ENCODE measurements at places on chromosomes 11 and 22.

DNA sequence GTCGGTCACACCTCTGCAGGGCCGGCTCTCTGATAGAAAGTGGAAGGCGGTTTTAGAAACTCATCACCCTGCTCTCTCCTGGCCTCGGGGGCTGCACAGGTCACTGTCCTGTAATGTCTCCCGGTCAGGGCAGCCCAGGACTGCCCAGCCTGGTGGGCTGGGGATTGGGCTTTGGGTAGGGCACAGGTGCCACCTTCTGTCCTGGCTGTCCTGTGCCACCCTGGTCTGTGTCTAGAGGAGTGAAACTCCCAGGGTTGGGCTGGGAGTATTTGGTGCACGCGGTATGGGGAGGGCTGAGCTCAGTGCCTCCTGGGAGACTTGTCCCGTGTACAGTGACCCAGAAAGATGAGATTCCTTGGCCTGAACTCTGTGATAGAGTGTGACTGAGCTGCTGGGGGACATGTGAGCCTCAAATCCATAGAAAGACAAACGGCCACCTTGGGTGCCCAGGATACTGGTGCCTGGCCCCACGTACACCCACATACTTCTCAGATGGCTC lies 17.8 kb downstream of the SART1 start:
- DNase-seq, result no peak

- no peak for DNase-seq
Observed at GRCh38 chr11:91239359-91239758, 985.3 kb upstream of the FAT3 start.

- peak; percentile 85 for DNase-seq
Observed at GRCh38 chr11:8720868-8721608, 38.4 kb downstream of the RPL27A start.

DNA sequence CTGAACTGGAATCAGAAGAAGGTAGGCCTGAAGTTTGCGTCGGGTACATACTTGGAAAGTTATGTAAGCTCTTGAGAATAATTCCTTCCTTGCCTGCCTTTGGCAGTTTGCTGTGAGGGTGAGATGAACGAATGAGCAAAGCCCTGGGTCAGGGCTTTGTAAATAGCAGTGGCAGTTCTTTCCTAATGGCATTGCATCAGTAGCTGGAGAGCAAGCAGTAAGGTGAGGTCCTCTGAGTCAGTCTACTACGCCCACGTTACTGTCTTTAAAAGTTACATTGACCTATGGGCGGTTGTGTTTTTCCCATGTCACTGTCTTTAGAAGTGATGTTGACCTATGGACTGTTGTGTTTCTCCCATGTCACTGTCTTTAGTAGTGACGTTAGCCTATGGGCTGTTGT lies 179.1 kb upstream of the E2F8 start:
- DNase-seq, result no peak
